ENCODE measurements at places on chromosomes 6 and 20.
A peak's percentile ranks its signal among the peaks of the same experiment; 100 is the strongest.

DNA sequence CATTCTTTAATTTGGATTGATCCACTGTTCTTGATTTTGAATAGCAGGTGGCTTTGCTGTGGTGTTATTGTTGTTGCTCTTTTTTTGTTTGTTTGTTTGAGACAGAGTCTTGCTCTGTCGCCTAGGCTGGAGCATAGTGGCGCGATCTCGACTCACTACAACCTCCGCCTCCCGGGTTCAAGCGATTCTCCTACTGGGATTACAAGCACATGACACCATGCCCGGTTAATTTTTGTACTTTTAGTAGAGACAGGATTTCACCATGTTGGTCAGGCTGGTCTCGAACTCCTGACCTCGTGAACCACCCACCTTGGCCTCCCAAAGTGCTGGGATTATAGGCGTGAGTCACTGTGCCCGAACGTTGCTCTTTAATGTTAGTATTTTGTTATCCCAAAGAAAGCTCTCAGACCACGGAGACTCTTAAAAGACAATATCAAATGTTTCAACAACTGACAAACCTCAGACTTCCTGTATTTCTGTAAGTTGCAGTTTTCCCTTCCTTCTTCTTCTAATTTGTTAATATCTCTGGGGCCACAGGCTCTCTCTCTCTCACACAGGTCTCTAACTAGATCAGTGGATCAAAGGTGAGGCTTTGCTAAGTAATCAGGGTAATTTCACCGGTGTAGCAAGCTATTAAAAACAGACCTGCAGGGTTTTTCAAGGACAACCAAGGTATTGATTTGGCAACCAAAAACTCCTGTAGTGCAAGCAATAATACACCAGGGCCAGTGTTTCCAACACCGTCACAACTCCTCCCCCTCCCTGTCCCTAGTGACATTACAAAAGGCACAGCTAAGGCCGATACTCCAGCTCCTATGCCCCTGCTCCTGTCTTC, 48.8 kb upstream of the ZNF217 start:
- DNase-seq, result peak; percentile 57

- DNase-seq, result no peak
These were observed 53.1 kb upstream of the TMEM170B start for GRCh38 chr6:11484441-11484840.

- DNase-seq, result no peak
These were observed 261.7 kb upstream of the NOX3 start for GRCh38 chr6:155717374-155717773.

- DNase-seq, result no peak
These were observed 713.4 kb downstream of the CD109 start for GRCh38 chr6:74409447-74409846.

DNA sequence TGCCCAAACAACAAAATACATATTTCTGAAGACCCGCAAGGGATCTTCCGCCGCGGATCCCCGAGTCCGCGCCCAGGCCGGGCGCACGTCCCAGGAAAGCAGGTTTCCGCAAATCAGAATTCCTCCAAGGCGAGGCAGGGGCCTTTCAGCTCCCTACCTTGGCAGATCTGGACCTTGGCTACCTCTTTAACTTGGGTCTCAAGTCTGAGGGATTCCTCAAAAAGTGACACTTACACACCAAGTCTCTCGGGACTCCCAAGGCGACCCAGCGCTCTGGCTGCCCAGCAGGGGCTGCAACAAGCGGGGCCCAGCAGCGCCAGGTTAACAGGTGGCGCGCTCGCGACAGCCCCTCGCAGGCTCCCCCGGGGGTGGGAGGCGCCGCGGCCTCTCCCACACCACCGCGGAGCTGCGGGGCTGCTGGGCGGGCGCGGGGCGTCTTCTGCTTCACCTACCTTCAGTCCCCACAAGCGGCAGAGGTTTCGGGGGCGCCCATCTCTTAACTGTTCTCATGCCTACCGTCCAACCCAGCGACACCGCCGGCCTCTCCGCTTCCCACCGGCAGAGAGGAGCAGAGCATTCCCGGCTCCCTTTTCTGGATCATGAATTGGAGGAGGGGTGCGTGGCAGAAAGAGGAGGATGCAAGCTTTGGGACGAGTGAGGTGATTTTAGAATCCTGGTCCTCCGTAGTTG, 414 bp downstream of the SIM1 start:
- DNase-seq, result no peak

GRCh38 chr6:167567142-167568033, 242.5 kb downstream of the TTLL2 start:
- no peak for DNase-seq

- no peak for DNase-seq
These were observed 25.3 kb upstream of the HECA start for GRCh38 chr6:139109558-139109957.

DNA sequence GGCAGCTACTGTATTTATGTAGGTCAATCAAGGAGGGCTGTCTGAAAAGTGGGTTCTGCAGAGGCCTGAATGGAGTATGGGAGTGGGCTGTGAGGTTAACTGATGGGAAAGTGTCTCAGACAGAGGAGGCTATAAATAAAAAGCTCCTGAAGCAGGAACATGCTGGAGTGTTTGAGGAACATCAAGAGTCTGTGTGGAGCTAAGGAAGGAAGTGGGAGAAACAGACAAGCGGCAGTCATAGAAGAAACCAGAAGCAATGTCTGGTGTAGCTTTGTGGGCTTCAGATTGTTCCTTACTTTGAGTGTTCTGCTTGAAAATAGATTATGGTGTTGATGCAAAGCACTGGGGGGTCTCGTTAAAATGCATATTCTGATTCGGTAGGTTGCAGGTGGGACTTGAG, 101.5 kb upstream of the OGFRL1 start:
- DNase-seq, result no peak

- DNase-seq, result no peak
These were observed 368.6 kb upstream of the CDH4 start for GRCh38 chr20:60883496-60883895.

GRCh38 chr6:13273931-13274706, 54.2 kb downstream of the TBC1D7 start:
- DNase-seq, result peak; percentile 67

GRCh38 chr6:81755551-81755950, 3.1 kb upstream of the TENT5A start:
- DNase-seq, result no peak

DNA sequence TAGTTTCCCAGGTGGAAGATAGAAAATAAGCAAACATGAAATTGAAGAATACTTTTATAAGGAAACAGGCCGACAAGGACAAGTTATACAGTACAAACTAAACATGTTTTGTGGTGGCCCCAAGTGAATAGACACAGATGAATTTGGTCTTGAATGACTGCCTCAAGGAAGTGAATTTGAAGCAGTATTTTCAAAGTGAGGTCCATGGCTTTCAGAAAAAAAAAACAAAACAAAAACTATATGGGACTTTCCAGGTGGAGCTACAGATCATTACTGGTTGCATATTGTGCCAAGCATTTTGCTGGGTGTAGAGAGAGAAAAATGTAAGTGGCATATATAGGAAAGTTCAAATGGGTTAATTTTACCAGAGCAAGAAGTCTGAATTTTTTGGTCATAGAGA, 68.8 kb downstream of the CYB5R4 start:
- DNase-seq, result no peak

DNA sequence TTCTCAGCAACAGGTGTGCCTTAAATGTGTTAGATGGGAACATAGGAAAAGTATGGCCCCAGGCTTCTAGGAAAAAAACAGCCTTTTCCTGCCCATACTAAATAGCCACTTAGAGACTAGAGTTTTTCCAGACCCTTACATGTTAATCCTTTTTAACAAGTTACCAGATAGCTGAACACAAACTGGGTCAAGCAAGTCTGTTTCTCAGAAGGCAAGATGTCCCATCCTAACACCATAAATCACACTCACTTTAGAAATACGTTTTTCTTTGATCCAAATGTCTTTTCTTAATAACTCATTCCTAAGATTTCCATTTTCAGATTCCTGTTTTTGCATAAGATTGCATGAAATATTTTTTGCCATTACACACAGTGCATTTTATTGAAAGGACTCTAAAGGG, 241.3 kb downstream of the KCNQ5 start:
- DNase-seq, result no peak

DNA sequence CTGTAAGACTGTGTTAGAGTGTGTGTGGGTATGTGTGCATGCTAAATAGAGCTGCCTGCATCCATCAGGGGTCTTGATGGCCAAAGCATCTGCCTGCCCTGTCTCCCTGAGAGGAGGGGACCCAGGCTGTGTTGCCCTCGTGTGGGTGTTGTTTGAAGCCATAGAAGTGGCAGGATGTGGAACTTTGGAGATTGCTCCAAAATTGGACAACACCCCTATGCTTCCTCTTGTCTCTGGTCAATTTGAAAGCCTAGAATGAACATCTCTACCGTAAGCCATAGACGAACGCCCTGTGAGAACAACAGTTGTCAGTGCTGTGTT, 82.6 kb downstream of the ASXL1 start:
- no peak for DNase-seq

- no peak for DNase-seq
These were observed 76.0 kb downstream of the AIG1 start for GRCh38 chr6:143136647-143137046.

DNA sequence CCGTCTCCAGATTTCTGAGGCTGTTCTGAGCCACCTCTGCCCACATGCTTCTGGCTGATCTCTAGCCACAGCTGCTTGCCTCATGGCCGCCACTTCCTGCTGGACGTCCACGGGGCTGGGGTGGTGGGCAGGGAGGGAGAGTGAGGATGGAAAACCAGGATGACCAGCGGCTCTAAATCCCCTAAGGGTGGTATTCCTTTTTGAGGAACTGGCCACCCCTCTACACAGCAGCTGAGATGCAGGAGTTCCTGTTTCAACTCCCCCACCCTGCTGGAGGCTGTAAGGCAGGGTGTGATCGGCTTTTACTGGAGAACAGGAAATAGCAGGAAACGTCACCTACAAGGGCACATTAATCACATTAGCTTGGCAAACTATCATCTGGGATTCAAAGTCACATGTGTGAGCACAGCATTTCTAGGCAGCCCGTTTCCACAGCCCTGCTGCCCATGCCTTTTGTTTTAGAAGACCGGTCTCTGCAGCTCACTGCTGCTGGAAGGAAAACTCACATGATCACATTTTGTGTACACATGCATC, 181.6 kb upstream of the ECI2 start:
- no peak for DNase-seq

GRCh38 chr6:170552765-170553533, at the start of gene PSMB1:
Gene PSMB1 (minus strand): TSS chr6:170553307. CDS start chr6:170553242, 65 bp downstream.
- peak; percentile 88 for DNase-seq

DNA sequence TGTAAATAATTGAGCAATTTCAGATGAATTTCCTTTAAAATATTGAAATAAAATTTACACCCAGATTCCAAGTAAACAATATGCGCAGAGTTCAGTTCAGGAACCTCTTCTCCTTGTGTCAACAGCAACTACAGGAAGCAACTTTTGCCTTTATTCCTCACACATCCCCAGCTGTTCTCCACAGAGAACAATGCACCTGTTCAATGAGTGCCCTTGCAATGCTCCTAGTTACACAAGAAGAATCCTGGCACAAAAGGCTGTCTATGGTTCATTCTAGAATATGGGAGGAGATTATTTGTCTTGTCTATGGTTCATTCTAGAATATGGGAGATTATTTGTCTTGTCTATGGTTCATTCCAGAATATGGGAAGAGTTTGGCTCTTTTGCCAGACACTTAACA, 454.9 kb downstream of the BTBD3 start:
- DNase-seq, result no peak

GRCh38 chr6:127439718-127440117, 19.5 kb downstream of the KIAA0408 start:
- no peak for DNase-seq

DNA sequence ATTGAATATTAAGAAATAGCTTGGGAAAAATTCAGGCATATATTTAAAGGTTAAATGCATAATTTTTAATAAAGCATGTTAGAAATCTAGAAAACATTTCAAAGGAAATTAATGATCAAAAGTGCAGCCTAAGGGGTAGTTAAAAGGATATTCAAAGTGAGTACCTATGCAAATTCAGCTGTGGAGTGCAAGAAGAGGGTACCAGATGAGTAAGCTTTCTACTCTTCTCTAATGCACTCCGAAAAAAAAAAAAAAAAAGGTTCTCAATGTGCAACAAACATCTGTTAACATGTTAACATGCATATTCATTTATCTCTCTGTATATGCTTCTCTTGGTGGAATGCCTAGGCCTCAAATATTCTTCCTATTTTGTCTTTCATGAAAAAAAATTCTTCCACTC, 32.0 kb upstream of the KATNA1 start:
- DNase-seq, result no peak

DNA sequence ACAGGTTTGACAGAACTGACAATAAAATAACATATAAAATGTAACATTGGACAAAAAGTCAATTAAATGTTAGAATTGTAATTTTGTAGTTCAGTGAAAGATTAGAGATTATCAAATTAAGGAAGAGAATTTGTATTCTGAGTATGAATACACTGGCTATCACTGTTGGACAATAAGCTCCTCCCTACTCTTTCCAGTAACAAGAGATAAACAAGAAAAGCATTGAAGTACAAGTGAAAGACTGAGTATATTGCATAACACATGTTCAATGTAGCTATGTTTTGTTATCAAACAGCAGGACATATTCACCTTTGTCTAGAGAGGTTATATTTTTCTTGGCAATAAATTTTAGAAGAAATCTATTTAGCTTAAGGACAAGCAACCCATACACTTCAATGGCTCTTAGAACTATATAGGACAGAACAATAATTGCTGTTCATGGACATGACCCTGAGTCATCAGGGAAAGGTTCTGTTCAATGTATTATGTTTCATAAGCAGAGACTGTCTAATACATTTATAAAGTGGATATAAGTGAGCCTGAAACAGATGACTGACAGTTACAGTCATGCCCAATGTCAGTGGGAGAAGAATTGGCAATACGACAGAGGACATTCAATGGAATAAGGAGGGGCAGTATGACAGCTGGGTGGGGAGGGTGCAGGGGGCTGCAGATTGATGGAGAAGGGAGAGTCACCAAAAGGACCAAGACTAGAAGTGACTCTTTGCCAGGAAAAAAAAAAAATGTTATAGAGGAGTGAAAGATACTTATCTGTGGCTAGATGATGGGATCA, 520.4 kb downstream of the FRK start:
- DNase-seq, result no peak

DNA sequence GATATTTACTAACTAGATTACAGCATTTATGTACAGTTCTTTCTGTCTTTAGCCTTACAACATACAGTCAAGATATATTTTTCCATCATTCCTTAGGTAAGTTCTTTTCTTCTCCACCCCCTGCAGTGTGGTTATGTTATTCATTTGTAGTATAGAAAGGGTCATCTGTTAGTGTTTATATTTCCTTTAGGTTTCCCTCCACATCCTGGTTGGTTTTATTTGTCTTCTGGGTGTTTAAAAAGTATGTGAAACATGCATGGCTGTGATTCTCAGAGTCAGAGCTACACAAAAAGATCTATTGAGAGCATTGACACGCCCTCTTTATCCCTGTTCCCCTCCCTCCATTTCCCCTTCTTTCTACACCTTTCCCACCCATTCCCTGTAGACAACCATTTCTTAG, 20.1 kb downstream of the DHX35 start:
- DNase-seq, result no peak

- DNase-seq, result no peak
These were observed 606.0 kb downstream of the HDGFL1 start for GRCh38 chr6:23175391-23175790.

DNA sequence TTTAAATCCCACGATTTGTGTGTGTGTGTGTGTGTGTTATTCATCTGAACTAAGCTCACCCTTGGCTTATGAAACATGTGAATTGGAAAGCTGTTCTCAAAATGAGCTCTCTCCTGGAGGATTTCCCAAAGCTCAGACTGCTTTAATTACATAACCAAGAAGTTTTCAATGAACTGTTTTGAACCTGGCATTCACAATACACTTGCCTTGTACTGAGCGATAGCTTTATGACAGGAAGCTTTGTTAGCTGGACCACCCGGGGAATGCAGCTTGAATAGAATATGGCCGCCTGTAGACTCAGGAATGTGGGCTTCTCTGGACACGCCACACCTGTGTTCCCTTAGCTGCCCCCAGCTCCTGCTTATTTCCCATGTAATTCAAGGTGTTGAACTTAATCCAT, 71.4 kb upstream of the PREP start:
- DNase-seq, result no peak
